ENCODE measurements at places on chromosomes 11 and 22. TPM values are rescaled to one million over a fixed set of nuclear protein-coding genes. Genes with fewer than 3 reads are reported as not detected.
A peak's percentile ranks its signal among the peaks of the same experiment; 100 is the strongest.

- no peak for DNase-seq
Observed at GRCh38 chr11:99422581-99423427, 402.1 kb downstream of the CNTN5 start.

DNA sequence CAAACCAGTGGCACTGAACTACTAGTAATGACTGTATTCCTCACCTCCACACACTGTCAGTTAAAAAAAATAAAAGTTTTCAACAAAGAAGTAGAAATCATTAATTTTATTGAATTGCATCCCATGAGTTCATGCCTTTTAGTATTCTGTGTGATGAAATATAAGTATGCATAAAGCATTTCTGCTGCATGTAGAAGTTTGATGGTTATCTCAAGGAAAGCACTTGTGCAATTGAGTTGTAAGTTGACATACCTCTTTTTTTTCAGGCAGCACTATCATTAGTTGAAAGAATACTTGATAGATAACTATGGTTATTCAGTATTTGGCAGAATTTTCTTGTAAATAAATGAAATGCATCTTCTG lies 104.4 kb downstream of the STIM1 start:
- no peak for DNase-seq

DNA sequence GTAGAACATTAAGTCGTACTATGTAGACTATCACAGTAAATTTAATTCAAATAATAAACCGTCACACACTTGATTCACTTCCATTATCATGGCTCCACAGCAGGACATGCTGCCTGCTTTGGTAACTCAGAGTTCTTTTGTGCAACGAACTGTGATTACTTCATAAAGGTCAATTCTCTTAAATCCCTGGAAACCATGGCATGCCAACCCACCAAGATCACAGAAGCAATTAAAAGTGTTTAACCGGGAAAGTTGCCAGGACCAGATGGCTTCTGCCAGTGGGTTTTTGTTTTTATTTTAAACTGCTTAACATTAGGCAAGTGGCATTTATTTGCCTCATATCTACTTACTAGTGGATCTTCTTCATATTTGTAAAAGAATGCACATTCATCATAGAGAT lies 1162.1 kb downstream of the DLG2 start:
- no peak for DNase-seq

- DNase-seq: no peak
Observed at GRCh38 chr11:68659158-68659921, 25.0 kb upstream of the GAL start.

- no peak for DNase-seq
Observed at GRCh38 chr11:30172883-30173311, 57.9 kb upstream of the FSHB start.

DNA sequence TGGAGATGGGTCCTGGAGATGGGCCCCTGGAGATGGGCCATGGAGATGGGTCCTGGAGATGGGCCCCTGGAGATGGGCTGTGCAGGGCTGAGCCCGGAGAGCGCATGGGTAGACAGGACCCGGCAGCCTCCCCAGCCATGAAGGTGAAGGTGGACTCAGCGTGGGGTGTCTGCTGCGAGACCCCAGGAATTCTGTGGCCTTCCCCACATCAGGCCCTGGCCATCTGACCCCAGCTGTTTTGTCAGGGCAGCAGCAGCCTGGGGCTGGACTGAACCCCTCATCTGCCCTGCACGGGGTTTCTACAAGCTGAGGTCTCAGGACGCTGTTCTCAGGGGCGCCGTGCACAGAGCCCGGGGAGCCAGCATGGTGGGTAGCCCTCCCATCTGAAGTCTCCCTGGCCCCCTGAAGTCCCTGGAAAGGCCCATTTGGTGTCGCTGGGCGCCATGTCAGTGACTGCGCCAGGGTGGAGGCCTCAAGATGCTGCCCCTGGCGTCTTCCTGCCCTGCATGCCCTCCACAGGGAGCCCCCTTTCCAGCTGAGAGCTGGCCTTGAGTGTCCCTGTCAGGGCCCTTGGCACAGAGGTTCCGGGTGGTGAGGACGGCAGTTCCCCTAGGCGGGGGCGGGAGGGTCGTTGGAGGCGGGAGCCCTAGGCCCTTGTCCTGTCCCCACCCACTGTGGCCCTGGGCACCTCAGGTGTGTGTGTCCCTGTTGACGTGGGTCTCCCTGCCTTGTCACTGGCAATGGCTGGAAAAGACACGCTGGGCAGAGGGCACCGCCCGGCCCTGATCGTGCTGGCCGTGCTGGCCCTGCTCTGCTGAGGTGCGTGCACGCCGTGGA lies 5.4 kb downstream of the BRSK2 start:
- DNase-seq: no peak

DNA sequence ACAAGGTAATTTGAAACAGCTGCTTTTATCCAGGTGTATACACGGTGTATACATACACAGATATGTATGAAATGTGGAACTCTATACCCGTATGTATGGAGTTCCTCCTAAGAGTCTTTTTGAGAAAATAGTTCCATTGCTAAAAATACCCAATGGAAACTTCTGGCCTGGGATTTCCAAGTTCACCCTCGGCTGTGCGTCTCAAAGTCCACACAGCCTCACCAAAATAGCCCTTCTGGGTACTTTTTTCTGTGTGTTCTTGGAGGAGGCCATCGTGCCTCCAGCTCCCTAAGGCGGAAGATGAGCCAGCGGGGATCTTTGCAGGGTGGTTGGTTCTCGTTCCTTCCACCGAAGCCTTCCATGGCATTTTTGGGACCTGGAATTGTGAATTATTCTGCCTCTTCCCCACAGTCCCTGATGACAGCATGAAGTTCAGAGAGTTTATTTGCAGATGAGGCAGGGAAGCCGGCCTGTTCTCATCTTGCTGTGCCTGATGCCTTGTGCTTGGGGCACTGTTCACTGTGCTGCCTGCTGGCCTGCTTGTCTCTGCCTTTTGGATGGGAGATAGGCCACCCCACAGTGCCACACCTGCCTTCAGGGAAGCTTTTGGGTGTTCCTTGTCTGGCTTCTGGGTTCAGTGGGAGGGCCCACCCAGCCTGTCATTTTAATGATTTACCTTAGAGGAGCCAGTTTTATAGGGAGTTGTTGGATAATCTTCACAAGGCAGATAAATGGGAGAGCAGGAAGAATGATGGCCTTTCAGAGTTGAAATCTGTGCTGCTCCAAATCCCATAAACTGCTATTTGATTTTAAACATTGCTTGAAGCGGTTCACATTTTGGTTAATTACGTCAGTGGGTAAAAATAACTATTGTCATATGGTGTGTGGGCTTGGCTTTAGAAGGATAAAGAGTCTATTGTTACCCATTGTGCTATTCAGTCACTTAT lies 112.7 kb upstream of the OR4B1 start:
- DNase-seq: no peak

DNA sequence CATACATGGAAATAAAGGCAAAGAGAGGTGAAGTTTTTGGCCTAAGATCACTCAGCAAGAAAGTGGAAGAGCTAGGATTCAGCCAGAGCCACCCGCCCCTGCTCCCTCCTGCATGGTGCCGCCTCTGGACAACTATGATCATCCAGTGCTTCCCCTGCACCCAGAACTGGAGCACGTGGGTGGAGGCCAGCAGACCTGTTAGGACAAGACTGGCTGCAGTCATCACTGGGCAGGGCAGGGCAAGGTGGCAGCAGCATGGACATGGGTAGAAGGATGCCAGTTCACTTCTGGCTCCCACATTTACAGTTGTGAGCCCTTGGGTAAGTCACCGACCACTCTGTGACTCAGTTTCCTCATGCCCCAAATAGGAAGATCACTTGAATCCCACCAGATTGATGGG lies 131.0 kb downstream of the FBXO7 start:
- DNase-seq: no peak

DNA sequence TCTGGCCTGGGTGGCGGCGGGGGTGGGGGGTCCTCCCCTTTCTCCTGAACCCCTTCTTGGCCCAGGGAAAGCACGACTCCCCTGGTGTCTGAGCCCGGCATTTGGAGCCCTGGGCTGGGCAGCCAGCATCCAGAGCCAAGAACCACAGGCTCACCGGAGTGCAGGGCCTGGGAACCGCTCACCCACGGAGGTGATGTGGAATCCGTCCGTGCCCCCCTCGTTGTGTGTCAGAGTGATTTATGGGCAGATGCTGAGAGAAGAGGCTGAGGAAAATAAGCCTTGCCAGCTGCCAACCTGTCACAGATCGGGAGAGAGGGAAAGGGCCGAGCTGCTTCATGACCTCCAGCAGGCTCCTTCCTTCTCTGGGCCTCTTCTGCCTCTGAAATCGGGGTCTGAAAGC lies 33.7 kb downstream of the WNT11 start:
- DNase-seq: no peak

DNA sequence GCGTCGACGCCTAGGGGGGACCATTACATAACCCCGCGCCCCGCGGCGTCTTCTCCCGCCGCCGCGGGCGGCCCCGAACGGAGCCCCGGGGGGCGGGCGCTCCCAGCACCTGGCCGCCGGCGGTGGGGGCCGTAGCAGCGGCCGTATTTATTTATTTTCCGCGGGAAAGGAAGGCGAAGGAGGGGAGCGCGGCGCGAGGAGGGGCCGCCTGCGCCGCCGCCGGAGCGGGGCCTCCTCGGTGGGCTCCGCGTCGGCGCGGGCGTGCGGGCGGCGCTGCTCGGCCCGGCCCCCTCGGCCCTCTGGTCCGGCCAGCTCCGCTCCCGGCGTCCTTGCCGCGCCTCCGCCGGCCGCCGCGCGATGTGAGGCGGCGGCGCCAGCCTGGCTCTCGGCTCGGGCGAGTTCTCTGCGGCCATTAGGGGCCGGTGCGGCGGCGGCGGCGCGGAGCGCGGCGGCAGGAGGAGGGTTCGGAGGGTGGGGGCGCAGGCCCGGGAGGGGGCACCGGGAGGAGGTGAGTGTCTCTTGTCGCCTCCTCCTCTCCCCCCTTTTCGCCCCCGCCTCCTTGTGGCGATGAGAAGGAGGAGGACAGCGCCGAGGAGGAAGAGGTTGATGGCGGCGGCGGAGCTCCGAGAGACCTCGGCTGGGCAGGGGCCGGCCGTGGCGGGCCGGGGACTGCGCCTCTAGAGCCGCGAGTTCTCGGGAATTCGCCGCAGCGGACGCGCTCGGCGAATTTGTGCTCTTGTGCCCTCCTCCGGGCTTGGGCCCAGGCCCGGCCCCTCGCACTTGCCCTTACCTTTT lies at the start of gene EP300:
Gene EP300, plus strand, starts transcription at position 570 of the 795 bp plus-strand sequence. CDS start 413 bp downstream, outside the sequence.
- peak; percentile 56 for DNase-seq

DNA sequence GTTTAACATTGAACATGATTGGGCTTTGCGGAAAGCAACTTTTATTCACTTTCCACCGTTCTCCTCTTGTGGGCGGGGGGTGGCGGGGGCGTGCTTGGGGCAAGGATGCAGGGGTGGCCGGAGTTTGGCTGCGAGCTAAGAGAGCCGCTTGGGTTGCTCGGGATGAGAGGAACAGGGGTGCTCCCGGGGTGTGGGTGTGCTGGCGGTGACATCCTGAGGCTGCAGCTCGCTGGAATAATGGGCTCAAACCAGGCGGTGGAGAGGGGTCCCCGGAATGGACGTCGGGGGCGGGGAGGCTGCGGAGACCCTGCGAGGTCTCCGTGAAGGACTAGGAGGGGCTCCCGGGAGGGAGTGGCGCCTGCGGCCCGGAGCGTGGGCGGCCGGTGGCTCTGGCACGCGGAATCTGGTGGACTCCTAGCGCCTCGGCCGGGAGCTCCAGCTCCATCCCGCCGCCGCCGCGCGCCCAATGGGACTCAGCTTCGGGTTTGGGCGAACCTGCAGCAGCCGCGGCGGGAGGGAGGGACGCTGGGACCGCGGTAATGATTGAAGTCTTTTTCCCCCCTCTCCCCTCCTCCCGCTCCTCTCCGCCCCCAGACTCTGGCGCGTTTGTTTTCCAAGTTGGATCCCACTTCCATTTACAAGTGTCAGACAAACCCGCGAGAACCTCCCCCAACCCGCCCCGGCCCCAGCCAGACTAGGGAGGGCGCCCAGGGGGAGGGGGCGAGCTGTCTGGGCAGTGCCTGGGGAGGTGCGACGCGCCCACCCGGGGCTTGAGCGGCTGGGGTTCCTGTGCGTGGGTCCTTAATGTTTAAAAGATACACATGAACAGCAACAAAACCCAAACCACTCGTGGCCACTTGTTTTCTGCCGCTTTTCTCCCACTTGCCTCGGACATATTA lies 2.0 kb downstream of the FAT3 start:
- DNase-seq: peak; percentile 50

DNA sequence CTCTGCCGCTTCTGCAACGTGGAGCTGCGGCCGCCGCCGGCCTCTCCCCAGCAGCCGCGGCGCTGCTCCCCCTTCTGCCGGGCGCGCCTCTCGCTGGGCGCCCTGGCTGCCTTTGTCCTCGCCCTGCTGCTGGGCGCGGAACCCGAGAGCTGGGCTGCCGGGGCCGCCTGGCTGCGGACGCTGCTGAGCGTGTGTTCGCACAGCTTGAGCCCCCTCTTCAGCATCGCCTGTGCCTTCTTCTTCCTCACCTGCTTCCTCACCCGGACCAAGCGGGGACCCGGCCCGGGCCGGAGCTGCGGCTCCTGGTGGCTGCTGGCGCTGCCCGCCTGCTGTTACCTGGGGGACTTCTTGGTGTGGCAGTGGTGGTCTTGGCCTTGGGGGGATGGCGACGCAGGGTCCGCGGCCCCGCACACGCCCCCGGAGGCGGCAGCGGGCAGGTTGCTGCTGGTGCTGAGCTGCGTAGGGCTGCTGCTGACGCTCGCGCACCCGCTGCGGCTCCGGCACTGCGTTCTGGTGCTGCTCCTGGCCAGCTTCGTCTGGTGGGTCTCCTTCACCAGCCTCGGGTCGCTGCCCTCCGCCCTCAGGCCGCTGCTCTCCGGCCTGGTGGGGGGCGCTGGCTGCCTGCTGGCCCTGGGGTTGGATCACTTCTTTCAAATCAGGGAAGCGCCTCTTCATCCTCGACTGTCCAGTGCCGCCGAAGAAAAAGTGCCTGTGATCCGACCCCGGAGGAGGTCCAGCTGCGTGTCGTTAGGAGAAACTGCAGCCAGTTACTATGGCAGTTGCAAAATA lies 816 bp downstream of the PDE3B start:
- peak; percentile 35 for DNase-seq

- DNase-seq: no peak
Observed at GRCh38 chr11:116138280-116138679, 634.1 kb upstream of the CADM1 start.

GRCh38 chr11:64089027-64089360 lies 53.3 kb downstream of the FLRT1 start:
- DNase-seq: no peak

DNA sequence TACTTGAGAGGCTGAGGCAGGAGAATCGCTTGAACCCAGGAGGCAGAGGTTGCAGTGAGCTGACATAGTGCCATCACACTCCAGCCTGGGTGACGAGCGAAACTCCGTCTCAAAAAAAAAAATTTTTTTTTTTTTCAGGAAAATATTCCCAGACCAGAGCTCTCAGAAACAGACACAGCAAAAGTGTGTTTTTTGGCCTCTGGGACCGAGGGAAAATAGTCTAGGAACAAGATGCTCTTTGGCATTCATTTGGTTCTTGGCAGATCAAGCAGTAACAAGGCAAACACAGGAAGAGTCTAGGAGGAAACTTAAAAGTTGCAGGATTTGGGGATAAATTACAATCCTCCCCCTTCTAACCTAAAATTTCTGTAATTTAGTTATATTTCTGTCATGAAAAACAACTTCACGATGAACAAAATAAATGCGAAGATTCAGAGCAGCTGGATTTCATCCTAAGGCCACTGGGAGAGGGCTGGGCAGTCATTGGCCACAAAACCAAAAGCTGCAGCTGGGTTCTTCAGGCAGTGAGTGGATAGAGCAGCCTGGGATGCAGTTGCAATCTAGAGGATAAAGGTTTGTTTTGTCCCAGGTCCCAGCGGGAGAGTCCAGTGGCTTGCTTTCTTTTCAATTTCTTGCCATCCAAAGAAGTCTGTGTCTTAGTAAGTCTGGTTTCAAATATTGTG lies 19.7 kb downstream of the ATG16L2 start:
- no peak for DNase-seq

CARD16 gene
- not detected for total RNA-seq

C11orf86 gene
- total RNA-seq: not detected

KRTAP5-1 gene
- not detected for total RNA-seq

SLC17A6 gene
- total RNA-seq: 1.4 TPM

MMP11 gene
- 10.8 TPM for total RNA-seq

SCGB2A2 gene
- not detected for total RNA-seq

CHADL gene
- 0.61 TPM for total RNA-seq
